Fibroblast of lung (primary cell): ENCODE measurements at places on chromosomes 1 and 21. TPM values are rescaled to one million over a fixed set of nuclear protein-coding genes. Genes with fewer than 3 reads are reported as not detected.

Gene CFAP74
- total RNA-seq: 0.26 TPM in 1 of 2 replicates, not detected in the other

Gene TSPAN2
- 0.66 and 2.1 TPM in 2 replicates for total RNA-seq

Gene TRAF3IP3
- total RNA-seq: not detected in 2 replicates

Gene COL16A1
- total RNA-seq: 80.3 and 150 TPM in 2 replicates

Gene SLC25A34
- 0.77 and 0.83 TPM in 2 replicates for total RNA-seq

Gene COL9A2
- 2.1 and 2.8 TPM in 2 replicates for total RNA-seq

Gene PTGS2
- total RNA-seq: 1.3 and 3.3 TPM in 2 replicates

Gene ABCA4
- total RNA-seq: 0.26 and 0.33 TPM in 2 replicates

Gene RGS13
- total RNA-seq: not detected in 2 replicates

Gene LRRC8C
- 4.1 and 5.4 TPM in 2 replicates for total RNA-seq

Gene CCDC27
- total RNA-seq: not detected in 2 replicates

Gene NBPF8
- total RNA-seq: 14.1 and 18.8 TPM in 2 replicates

Gene GUCA2B
- not detected in 2 replicates for total RNA-seq

Gene S100A7A
- total RNA-seq: not detected in 2 replicates

Gene STX12
- 60.8 and 62.1 TPM in 2 replicates for total RNA-seq

Gene C1orf141
- total RNA-seq: not detected in 2 replicates

Gene CACNA1S
- not detected in 2 replicates for total RNA-seq

Gene OR2G6
- not detected in 2 replicates for total RNA-seq

Gene PRMT6
- 10.6 and 12.3 TPM in 2 replicates for total RNA-seq

Gene ORC1
- total RNA-seq: 0.26 and 0.83 TPM in 2 replicates

Gene CAPN9
- total RNA-seq: under 0.01 and 0.17 TPM in 2 replicates

Gene DDAH1
- 22.6 and 50.0 TPM in 2 replicates for total RNA-seq

Gene FCRL4
- total RNA-seq: not detected in 2 replicates
